Omental fat pad (tissue), 4 donors: ENCODE measurements at places on chromosomes 2 and 18. TPM values are rescaled to one million over a fixed set of nuclear protein-coding genes. Genes with fewer than 3 reads are reported as not detected.

SPC25 gene
- total RNA-seq = not detected

INPP5D gene
- total RNA-seq = 55.8 TPM

KCTD1 gene
- 9.0 TPM for total RNA-seq

VWC2L gene
- not detected for total RNA-seq

ZNF396 gene
- 0.74 TPM for total RNA-seq

ANKRD62 gene
- total RNA-seq = not detected

HNMT gene
- 160 TPM for total RNA-seq

SP9 gene
- not detected for total RNA-seq

RAB6C gene
- not detected for total RNA-seq

CNDP1 gene
- total RNA-seq = not detected

ALPG gene
- total RNA-seq = not detected

FNDC4 gene
- 46.4 TPM for total RNA-seq

STARD6 gene
- not detected for total RNA-seq

SLC4A3 gene
- total RNA-seq = 10.2 TPM

DTNB gene
- 8.5 TPM for total RNA-seq

TMEM178A gene
- 1.9 TPM for total RNA-seq

CRYGC gene
- total RNA-seq = not detected

VSNL1 gene
- not detected for total RNA-seq

RPRM gene
- not detected for total RNA-seq

SNORC gene
- 0.24 TPM for total RNA-seq

PTMA gene
- total RNA-seq = 757 TPM

DOK6 gene
- total RNA-seq = 0.96 TPM

ASAP2 gene
- 16.8 TPM for total RNA-seq

DGUOK gene
- total RNA-seq = 30.5 TPM

ZSWIM2 gene
- not detected for total RNA-seq

EGR4 gene
- not detected for total RNA-seq

SERPINB10 gene
- not detected for total RNA-seq

CCDC141 gene
- total RNA-seq = 11.2 TPM

UGT1A5 gene
- not detected for total RNA-seq

EHBP1 gene
- total RNA-seq = 78.7 TPM

GAL3ST2 gene
- total RNA-seq = 0.50 TPM

ERBB4 gene
- total RNA-seq = 0.16 TPM

CDH2 gene
- 0.50 TPM for total RNA-seq

SCN9A gene
- total RNA-seq = 7.1 TPM

NMS gene
- not detected for total RNA-seq
